ENCODE measurements at places on chromosomes 11 and 22.

GRCh38 chr22:50007057-50007511 lies 5.5 kb downstream of the IL17REL start:
- no peak for DNase-seq

DNA sequence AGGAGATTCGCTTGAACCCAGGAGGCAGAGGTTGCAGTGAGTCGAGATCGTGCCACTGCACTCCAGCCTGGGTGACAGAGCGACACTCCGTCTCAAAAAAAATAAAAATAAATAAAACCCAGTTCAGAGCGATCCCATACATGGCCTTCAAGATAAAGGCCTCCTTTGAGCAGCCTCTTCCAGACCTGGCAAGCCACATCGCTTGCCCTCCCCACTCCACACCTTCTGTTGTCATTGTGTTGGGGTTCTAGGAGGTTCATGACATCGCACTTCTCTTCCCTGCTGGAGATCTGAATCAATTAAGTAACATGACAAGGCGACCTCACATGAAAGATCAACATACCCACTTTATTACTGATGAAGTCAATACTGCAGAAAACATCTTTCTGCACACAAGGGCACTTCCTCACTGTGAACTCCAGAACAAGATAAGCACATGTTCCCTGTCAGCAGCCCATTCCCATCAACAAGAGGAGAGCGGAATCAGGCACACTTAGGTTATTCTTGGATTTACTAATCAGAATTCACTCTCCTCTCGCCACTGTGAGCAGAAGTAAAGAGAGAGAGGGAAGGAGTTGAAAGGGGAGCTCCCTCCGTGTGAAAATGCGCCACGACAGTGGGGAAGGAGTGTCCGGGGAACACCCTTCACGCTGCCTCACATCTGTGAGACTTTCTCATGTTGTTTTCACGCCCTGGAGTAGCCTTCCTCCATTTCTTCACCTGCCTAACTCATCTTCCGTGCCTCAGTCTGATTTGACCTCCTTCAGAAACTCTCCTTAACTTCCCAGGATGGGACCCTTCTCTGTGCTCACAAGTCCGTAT lies 38.3 kb downstream of the SC5D start:
- DNase-seq, result no peak

DNA sequence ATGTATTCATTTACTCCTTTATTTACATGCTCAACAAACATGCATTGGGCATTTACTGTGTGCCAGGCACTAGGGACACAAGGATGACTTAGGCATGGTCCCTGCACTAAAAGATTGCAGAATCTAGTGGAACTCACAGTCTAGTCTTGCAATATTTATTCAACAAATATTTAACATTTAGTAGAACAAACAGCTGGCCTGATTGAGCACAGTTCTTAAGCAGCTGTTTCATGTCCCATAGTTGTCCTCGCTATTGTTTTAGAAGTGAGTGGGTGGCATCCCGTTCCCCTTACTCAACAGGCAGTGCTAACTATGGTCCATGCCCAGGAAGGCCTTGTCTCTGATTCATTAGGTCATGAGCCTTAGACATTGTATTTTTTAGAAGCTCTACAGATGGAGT lies 459.9 kb upstream of the CADM1 start:
- DNase-seq, result no peak

DNA sequence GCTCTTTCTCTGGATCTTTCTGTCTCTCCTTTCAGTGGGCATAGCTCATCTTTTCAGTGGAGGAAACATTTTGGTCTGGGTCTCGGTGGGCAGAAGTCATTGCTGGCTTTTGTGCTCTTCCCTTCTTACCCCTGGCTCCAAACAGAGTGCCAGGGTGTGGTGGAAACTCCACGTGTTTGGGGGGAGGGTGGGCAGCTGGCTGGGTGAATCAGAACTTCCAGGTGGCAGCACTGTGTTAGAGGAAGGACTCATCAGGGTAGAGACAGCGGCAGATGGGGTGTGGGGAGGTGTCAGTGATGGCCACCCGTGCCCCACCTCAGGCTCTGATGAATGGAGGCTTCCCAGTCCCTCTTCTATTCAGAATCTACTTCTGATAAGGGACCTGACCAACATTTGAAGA lies 114.0 kb downstream of the GRIK4 start:
- DNase-seq, result no peak

DNA sequence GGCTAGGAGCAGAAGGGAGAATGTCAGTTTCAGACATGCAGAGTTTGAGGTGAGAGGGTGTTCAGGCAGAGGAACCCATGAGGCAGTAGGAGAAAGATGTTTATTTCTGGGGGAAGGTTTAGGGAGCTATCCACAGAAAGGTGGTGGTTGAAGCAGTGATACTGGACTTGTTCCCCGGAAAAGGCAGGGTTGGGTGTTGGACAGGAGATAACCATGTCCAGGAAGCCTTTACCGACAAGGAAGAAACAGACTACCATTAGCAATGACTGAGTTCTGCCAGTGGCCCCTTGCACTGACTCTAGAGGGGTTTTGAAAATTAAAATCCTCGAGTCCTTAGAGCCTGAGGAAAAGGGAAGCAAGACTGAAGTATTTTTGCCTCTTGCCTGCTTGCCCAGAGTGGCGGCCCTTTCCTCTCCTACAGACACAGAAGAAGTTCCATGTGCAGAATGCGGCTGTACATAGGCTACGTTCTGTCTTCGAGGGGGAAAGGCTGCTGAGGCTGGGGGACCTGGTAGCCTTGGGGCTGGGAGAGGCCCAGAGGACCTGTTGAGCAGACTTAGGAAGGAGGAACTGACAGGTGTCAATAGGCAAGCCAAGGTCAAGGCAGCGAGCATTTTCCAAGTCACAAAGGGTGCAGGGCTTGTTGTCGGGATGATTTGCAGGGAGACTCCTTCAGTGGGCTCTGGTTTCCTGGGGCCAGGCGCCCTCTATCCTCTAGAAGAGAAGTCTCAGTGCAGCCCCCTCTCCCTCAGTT lies 146.7 kb downstream of the LDLRAD3 start:
- DNase-seq, result no peak

- DNase-seq, result no peak
These were observed 422 bp downstream of the DENND6B start for GRCh38 chr22:50326225-50326955.

GRCh38 chr11:94840209-94840608 lies 72.1 kb downstream of the AMOTL1 start:
- no peak for DNase-seq

- no peak for DNase-seq
These were observed 2.3 kb downstream of the CCDC86 start for GRCh38 chr11:60844045-60844869.

DNA sequence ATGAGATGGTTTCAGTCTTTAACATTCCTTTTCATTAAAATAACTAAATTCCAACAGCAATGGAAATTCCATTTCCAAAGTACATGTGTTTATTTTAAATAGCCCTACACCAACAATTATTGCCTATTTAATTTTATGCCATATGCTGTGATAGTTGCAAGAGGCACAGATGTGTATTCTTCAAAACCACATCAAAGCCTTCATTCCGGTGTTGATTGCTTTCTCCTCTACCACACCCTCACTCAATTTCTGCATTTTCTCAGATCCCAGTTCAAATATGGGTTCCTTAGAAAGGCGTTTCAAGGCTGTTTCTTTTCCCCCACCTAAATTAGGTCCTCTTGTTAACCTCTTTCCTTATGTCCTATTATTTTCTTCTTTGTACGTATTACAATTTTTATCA lies 6.0 kb upstream of the HSD17B12 start:
- DNase-seq, result no peak

DNA sequence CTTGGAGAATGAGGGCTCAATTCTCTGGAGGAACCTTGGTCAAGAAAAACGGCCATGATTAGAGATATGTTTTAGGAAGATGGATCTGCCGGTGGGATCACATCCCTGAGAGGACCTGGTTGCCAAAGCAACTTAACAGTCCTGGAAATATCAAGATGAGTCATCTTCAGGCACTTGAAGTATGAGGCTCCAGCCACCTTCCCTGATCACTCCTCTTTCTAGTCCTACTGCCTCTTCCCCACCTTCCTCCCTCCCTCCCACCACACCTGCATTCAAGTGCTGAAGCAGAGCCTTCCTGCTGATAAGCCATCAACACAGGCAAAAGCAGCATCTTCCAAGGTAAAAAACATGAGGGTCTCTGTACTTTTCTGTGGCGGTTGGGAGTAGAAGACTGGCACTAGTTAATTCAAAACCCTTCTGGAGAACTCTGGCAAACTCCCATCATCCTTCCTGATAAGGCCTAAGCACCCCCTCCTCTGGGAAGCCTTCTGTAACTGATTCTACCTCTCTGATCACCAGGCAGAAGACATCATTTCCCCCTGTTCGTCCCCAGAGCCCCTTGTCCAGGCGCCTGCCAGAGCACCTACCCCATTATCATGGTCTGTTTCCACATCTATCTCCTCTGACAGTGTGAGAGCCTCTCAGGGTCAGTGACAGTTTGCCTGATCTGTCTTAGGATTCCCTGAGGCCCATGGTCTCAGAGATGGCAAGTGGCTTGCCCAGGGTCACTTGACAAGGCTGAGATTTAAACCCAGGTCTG lies 79.8 kb downstream of the CLPB start:
- DNase-seq, result no peak

DNA sequence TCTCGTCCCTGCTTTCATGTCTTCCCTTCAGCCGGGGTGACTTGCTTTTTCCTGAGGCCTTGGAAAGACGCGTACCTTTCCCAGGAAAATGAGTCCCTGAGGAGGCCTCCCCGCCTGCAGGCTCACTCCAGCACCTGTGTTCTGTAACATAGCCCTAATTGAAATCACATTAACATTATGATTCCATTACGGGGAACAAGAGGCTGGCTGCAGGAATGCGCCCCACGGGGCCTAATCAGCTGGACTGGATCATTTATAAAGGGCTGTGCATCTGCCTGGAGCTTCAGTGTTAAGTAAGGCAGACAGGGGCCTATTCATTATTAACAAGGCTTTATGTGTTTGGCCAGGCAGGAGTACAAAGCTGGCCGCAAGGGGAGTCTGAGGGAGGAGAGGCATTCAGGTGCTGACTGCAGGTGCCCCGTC lies 41.9 kb upstream of the TSPAN18 start:
- no peak for DNase-seq

- DNase-seq, result no peak
These were observed 373.2 kb downstream of the DDX10 start for GRCh38 chr11:109037856-109038780.

GRCh38 chr22:22246706-22247105 lies 2.1 kb downstream of the VPREB1 start:
- no peak for DNase-seq

DNA sequence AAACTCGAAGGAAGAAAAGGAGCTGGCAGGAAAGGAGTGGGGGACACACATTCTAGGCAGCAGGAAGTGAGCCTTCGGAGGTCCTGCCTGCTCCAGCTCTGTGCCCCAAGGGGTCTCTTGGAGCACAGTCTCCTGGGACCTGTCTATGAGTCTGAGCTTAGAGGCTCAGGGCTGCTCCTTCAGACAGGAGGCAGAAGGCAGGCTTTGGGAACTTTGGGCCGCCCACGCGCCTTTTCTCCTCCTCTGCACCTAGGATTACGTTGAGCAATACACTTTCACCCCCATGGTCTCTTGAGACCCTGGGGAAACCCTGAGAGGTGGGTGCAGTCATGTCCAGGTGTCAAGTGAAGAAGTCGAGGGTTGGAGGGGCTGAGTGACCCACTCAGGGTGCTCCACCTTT lies 965 bp downstream of the TCN2 start:
- DNase-seq, result no peak

GRCh38 chr11:22346282-22346681 lies 8.1 kb downstream of the SLC17A6 start:
- DNase-seq, result no peak

DNA sequence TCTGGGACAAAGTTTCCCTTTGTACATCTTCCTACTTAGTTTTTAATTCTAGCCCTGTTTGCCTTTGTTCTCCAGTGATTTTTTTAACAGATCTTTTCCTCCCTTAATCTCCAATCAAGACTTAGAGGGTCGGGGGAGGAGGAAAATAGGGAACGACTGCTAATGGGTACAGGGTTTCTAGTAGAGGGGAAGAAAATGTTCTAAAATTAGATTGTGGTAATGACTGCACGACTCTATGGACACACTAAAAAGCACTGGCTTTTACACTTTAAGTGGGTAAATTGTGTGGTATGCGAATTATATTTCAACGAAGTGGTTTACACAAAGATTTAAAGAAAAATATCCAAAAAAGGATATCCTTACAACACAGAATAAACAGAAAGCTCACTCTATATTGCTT lies 110.0 kb upstream of the SPON1 start:
- no peak for DNase-seq

DNA sequence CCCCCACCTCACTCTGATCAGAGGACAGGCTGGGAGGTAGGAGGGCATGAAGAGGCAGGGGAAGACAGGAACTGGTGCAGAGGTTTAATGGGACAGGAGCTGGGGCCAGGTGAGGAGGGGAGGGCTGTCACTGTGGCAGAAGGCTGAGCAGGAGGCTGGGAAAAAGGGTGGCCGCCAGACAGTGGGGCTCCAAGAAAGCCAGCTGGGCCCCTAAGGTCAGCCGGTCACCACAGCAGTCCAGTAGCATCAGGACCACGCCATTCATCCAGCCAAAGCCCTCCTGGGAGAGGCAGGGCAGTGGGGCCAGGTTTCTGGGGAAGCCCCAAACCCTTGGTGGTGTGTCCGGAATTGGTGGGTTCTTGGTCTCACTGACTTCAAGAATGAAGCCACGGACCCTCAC lies 8.5 kb upstream of the TREH start:
- DNase-seq, result no peak

DNA sequence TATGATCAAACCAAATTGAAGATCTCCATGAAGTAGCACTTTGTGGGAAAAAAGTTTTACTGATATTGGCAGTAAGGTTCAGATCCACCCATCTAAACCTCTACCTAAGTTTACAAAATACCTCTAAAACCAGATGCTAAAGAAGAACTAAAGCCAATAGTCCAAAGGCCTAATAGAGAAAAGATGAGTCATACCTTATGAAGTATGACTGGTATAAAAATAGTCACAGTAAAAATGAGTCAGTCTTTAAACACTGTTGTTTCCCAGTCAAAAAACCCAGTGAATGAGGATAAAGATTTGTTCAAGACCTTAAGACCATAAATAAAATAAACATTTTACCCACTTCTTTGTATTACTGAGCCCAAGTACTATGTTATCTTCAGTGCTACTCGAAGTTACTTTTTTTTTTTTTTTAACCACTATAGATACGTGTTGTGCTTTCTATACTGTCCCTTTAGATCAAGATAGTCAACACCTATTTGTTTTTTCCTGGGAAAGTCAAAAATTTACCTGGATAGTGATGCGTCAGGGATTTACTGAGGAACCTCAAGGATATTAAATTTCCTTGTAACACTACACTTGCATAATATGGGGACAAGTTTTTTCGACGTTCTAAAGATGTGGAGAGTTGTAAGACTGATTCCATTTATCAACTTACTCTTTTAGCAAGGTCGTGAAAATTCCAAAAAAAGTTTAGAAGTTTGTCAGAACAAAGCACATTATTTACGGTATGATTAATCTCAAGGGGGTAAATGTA lies 87.3 kb downstream of the CCDC73 start:
- DNase-seq, result no peak

- DNase-seq, result peak; percentile 87
These were observed 4.5 kb upstream of the BCL9L start for GRCh38 chr11:118930094-118930712.

DNA sequence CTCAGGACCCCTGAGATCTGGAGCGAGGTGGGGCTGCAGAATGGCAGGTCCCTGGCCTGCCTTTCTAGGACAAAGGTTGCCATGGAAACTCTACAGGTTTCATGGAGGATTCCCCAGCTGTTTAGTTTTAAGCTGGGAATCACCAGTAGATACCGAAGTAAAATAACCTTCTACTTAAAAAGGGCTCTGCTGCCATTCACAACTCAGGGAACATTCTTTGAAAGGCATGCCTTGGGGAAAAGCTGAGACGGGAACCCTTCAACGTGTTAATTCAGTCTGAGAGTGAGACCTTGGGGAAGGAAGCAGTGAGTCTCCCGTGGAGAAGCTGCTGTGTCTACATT lies 493.3 kb downstream of the BRD1 start:
- DNase-seq, result no peak
